ENCODE measurements at places on chromosomes 5 and 9.
A peak's percentile ranks its signal among the peaks of the same experiment; 100 is the strongest.

DNA sequence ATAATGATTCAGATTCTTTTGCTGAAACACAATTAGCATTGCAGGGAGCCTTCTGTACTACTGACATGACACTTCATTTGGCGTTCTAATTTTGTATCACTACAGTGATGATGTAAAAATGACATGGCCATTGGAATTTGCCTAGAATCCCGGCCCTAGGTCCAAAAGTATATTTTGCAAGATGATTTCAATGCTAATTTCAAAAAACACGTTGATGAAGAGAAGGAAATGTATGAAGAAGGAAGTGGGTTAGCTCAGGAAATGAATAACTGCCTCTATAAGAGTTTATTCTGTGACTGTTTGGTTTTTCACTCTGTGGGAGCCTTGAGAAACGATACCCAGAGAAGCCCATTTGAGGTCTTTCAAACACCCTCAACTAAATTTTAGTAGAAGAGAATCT, 59.3 kb downstream of the OSTF1 start:
- no peak for DNase-seq

- peak; percentile 14 for DNase-seq
Observed at GRCh38 chr9:105157171-105157583, 87.3 kb upstream of the SLC44A1 start.

- DNase-seq: no peak
Observed at GRCh38 chr9:129732100-129732499, 20.7 kb downstream of the PTGES start.

- DNase-seq: no peak
Observed at GRCh38 chr5:10246761-10247160, 2.9 kb downstream of the ATPSCKMT start.

DNA sequence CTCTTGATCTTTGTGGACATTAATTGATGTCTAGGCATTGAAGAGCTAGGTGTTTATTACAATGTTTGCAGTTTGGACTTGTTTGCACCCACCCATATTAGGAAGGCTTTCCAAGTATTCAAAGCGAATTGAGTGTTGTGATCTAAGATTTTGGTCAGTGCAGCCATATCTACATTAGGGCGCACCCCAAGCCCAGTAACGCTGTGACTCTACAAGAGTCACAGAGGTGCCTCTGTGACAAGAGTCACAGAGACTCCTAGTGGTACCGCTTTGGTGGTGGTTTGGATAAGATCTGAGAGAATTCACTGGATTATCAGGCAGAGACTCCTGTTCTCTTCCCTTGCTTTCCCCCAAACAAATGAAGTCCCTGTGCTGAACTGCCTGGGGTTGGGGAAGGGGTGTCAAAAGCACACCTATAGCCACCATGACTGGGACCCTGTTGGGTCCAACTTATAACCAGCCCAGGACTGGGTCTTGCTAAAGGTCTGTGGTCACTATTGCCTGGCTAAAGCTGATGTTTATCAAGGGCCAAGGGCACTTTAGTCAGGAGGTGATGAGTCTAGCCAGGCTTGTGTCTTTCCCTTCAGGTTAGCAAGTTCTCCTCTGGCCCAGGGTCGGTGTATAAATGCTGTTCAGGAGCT, 114.1 kb upstream of the RIOK2 start:
- peak; percentile 0 for DNase-seq

- no peak for DNase-seq
Observed at GRCh38 chr5:159362220-159362619, 31.9 kb upstream of the IL12B start.

DNA sequence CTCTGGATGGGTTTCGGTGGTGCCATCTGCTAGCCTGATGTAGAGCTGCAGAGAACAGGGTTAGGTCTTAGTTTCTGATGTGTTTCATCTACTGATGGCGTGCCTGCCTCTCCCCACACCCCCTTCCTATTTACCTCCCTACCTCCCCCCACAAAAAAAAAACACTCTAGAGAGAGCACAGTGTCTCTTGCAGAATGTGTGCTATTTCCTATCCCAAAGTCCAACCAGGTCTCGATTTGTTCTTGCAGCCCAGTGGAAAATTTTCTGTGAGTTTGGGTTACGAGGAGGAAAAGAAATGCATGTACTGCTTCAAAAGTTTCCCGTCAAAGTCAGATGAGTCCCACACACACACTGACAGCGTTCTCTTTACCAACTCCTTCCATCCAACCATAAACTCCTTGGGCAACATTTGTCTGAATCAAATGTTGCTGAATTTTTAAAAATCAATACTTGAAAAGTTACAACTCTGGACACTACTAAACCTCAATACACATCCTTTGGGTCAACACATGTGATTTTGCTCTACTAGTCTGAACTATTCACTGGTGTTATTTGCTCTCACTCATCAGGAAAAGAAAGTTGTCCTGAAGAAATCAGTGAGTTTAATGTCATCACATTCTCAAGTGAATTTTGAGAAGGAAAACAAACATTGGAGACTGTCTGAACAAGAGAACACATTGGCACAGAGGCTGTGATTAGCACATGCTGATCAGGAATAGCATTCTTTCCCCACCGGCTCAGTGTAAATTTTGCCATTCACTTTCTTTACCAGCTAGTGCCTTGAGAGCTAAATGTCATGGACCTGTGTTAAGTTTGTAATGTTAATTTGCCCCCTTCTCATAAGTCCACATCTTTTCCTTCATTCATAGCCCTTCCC, 84.1 kb downstream of the MAMDC2 start:
- DNase-seq: no peak

- DNase-seq: no peak
Observed at GRCh38 chr5:44729536-44729935, 79.2 kb upstream of the MRPS30 start.

GRCh38 chr5:89584339-89584956, 701.5 kb upstream of the MEF2C start:
- DNase-seq: no peak

Data from activated CD4-positive, alpha-beta T cell treated with anti-CD3 and anti-CD28 coated beads, Interleukin-2, amount 50 U/mL, for 48 hours (primary cell).